NCI-H82 (cell line): ENCODE measurements at places on chromosomes 1 and 21.

DNA sequence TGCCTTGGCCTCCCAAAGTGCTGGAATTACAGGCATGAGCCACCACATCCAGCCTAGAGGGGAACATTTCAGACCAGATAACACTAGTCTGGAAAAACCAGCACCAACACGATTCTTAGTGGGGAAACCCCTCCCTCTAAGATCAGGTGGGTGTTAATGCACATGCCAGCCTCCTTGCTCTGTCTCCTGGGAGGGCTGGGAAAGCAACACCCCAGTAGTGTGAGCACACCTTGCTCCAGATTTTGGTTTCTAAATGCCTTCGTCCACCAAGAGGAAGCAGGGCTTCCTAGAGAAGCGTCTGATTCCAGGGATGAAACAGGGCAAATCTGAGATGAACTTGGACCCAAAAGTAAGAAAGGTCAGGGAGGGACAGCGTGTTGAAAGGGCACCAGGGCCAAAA is 2.2 kb upstream of the KRTAP10-4 start:
- no peak for DNase-seq

- peak; percentile 92 for DNase-seq
Measured at GRCh38 chr1:42259059-42259738, 75.8 kb downstream of the FOXJ3 start.

DNA sequence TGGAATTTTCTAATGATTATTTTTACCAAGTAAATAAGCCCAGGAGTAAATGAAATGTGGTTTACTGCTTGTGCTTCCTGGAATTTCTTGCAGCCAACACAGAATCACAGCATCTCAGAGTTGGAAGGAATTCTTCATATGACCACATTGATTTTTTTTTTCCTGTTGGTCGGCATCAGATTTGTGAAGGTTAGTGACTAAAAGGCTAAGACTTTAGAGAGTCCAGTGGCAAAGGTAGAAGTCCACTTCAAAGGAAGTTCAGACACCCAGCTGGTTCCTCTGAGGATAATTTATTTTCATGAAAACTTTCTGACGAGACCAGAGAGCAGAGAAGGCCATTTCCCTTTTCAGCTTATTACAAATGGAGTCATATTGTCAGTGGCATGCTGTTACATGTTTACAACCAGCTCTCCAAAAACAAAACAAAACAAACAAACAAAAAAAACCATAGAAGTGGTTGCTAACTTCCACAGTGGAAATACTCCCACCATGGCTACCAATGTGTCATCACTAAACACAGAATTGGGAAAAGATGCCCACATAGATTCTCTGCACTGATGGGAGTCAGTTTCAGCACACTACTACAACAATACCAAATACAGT is 77.2 kb upstream of the CDC42BPA start:
- no peak for DNase-seq

DNA sequence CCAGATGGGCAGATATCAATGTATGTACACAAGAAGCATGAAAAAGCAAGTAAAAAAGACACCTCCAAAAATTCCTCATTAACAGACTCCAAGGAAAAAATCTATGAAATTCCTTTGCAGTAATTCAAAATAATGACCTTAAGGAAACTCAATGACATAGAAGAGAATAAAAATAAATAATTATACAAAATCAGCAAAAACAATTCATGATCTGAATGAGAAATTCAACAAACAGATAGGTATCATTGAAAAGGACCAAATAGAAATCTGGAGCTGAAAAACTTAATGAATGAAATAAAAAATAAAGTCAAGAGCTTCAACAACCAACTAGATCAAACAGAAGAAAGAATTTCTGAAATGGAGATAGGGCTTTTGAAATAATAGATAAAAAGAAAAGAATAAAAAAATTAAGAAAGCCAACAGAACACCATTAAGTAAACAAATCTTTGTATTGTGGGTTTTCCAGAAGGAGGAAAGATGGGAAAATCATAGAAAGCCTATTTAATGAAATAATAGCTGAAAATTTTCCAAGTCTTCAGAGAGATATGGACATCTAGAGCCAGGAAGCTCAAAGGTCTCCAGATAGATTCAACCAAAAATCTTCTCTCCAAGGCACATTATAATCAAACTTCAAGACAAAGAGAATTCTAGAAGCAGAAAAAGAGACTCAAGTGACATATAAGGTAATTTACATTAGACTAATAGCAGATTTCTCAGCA is 52.0 kb upstream of the KCNK1 start:
- DNase-seq, result no peak

- no peak for DNase-seq
Measured at GRCh38 chr1:223417444-223417843, 24.2 kb downstream of the CCDC185 start.

- peak; percentile 93 for DNase-seq
Measured at GRCh38 chr1:59691261-59691660, 123.5 kb upstream of the HOOK1 start.

- peak; percentile 58 for DNase-seq
Measured at GRCh38 chr1:183879966-183880365, 75.0 kb downstream of the RGL1 start.

- DNase-seq, result peak; percentile 62
Measured at GRCh38 chr1:29893046-29893723, 656.9 kb downstream of the PTPRU start.

DNA sequence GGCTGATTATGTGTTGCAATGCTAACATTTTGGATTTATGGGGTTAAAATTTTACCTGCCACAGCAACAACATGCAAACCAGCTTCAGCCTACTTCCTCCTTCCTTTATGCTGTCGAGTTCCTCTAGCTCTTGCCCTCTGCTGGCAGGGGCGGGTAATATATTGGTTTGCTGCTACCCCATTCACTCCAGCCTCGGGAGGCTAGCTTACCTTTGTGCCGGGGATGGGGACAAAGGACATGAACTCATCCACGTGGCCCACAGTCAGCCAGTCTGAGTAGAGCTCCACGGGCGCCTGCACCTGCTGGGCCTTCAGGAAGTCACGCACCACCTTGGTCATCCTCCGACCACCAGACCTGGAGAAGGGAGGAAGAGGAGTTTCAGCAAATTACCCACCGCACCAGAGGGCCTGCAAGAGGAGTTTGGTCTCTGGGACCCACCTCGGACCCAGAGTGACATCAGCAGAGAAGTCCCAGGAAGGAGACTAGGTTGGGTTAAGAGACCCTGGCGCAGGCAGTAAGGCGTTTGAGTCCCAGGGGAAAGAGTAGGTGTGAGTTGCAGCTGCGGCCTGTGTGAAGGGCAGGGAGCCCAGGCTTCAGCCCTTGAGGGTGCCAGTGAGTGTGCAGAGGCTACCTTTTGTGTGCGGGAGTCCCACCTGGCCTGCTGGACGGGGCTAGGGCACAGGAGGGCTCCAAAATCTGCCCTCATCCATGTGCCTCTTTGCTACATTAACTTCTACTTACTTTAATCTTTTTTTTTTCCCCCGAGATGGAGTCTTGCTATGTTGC is 21.8 kb upstream of the SDHB start:
- DNase-seq, result peak; percentile 62

DNA sequence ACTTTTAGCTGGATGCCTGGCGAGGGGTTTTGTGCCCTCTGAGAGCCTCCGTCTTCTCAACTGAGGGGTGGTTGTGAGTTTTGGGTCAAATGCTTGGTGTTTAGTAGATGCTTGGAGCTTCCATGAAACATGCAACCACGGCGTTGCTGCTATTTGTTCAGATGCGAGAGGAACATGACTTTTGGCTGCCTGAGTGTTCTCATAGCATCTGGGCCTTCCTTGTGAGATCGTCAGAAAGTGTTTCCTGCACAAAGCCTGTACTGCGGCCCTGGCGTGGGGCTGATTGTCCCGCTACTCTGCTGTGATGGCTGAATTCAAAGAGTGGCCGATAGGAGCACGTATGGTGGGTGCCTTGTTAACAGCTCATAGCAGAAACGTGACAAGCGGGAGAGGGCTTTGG is 69.8 kb upstream of the FAM3B start:
- no peak for DNase-seq

GRCh38 chr1:81915937-81916336 is 115.2 kb downstream of the ADGRL2 start:
- DNase-seq, result no peak

DNA sequence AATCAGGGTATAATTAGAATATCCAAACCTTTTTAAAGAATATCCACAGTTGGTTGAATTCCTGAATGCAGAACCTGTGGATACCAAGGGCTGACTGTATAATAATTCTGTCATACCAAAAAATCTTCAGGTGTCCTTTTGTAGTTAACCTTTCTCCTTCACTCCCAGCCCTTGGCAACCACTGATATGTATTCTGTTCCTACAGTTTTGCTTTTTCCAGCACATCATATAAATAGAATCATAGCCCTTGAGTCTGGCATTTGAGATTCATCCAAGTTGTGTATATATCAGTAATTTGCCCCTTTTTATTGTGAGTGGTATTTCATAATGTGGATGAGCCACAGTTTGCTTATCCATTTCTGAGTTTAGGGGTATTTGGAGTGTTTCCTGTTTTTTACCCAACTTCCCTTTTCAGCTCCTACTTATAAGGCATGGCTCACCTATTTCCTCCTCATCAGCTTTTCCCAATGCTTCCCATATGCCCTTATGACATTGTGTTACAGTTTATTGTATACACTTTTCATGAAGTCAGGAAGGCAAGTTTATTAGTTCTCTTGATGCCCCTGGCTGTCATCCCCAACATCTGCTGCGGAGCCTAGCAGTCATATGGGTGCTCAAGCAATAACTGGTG is 35.0 kb upstream of the AGO1 start:
- no peak for DNase-seq

DNA sequence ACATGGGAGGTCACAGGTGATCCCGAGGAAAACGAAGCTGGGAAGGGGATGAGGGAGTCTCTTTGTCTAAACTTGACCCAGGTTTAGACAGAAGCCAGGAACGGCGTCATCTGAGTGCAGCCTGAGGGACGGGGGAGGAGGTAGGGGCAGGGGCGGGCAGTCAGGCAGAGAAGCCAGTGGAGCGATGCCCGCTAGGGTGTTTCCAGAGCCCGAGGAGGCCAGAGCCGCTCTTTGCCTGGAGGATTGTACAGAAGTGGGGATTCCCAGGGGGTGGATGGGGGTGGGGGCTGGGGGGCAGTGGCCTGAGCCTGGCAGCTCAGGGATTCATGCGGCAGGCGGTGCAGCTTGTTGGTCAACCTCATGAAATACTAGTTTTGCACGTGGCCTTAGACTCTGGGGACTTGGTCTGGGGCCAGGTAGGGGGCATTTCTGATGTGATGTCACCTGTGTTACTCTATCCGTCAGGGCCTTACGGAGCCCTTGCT is 58.4 kb downstream of the VPS26C start:
- no peak for DNase-seq

DNA sequence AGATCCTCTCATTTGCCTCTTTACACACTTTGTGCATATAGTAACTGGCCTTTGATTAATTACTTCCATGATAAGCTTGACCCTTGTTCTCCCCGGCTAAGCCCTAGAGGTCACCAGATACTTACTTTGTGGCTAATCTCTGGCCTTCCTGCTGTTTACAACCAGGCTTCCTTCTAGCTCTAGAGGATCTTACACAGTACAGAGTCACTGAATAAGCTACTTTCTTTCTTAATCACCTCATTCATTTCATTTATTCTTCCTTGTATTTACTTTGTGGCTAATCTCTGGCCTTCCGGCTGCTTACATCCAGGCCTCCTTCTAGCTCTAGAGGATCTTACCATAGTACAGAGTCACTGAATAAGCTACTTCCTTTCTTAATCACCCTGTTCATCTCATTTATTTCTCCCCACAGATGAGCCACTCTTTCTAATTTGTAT is 144.3 kb upstream of the C1orf21 start:
- peak; percentile 96 for DNase-seq

DNA sequence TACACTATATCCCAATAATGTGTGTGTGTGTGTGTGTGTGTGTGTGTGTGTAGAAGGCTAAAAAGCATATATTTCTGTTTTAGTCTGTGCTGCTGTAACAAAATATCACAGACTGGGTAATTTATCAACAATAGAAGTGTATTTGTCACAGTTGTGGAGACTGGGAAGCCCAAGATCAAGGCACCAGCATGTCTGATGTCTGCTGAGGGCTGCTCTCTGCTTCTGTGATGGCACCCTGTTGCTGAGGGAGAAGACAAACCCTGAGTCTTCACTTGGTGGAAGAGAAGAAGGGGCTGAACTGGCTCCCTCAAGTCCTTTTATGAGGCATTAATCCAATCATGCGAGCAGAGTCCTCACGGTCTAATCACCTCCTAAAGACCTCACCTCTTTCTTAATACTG is 23.0 kb upstream of the RAB4A start:
- peak; percentile 97 for DNase-seq

- DNase-seq, result no peak
Measured at GRCh38 chr1:66925558-66925910, 744 bp downstream of the MIER1 start.

DNA sequence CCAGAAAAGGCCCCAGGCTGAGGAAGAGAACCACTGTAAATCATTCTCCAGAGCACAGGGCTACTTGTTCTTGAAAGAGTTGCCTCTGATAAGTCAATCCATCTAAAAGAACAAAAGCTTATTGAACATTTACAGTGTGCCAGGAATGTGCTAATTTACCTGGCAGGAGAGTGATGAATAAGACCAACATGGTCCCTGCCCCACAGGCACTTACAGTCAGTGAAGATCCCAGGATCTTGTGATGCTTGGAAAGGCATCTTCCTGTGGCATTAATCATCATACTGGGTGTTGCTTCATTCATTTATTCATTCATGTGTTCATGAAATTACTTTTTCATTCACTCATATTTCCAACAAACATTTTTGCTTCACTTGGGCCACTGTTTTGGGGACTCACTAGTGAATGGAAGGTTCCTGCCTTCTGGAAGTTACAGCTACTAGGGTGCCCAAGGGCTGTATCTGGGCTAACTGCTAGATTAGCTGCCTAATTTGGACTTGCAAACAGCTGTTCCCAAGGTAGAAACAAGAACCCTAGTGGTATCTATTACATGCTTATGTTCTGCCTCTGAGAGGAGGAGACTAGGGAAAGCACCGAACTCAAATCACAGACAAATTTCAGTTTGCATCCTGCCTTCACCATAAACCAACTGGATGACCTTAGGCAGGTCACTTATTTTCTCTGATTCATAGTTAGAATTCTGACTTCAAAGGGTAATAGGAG is 133.5 kb downstream of the CLIC6 start:
- no peak for DNase-seq

- DNase-seq, result no peak
Measured at GRCh38 chr1:154860156-154860870, 9.8 kb downstream of the KCNN3 start.

GRCh38 chr1:178781533-178782330 is 56.7 kb downstream of the RALGPS2 start:
- DNase-seq, result no peak

DNA sequence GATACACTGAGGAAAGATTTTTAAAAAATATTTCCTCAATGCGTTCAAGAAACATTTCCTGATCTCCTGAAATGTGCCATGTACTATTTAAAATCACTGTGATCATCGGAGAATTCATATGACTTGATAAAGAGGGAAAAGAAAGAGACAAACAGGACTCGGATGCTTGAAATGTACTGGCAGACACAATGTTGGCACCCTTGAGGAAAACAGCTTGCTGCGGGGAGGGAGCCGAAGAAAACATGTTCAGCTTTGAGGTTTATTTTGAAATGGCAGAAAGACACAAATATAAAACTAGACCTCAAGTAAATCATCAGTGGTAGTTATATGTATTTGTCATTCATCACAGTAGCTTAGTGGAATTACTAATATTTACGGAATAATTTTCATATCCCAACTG is 100.9 kb upstream of the BRINP3 start:
- DNase-seq, result no peak
